Endodermal cell (in vitro differentiated cells): ENCODE measurements at places on chromosomes 11 and 22.

- no peak overlapping the region for H3K4me3 ChIP-seq
- no peak overlapping the region for H3K27ac ChIP-seq
- DNase-seq: no peak
- H3K4me1 ChIP-seq: no peaks in the 10 kb centered on the region
- H3K27me3 ChIP-seq: no peaks in the 10 kb centered on the region
- no peaks in the 10 kb centered on the region for H3K36me3 ChIP-seq
Observed at GRCh38 chr11:44363116-44363515, 53.2 kb upstream of the ALX4 start.

- peaks cover 6% of the 10 kb centered on the region for H3K27me3 ChIP-seq
- H3K4me1 ChIP-seq: peaks cover 12% of the 10 kb centered on the region
- no peak overlapping the region for H3K4me3 ChIP-seq
- H3K36me3 ChIP-seq: no peaks in the 10 kb centered on the region
- no peak overlapping the region for H3K27ac ChIP-seq
Observed at GRCh38 chr11:131683666-131684065, 313.3 kb downstream of the NTM start.

DNA sequence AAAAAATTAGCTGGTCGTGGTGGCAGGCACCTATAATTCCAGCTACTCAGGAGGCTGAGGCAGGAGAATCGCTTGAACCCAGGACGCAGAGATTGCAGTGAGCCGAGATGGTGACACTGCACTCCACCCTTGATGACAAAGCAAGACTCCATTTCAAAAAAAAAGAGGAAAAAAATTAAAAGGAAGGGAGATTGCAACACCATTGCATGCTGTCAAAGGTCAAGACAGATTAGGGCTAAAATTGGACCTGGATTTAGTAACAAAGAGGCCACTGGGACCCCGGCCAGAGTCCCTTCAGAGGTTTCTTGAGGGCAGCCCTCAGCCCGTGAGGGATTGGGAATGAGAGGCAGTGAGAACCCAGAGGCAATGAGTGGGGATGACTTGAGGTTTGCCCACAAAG is 8.2 kb upstream of the MAFF start:
- no peak for DNase-seq
- no peaks in the 10 kb centered on the region for H3K27me3 ChIP-seq
- no peaks in the 10 kb centered on the region for H3K4me1 ChIP-seq
- no peak overlapping the region for H3K27ac ChIP-seq
- no peaks in the 10 kb centered on the region for H3K36me3 ChIP-seq

DNA sequence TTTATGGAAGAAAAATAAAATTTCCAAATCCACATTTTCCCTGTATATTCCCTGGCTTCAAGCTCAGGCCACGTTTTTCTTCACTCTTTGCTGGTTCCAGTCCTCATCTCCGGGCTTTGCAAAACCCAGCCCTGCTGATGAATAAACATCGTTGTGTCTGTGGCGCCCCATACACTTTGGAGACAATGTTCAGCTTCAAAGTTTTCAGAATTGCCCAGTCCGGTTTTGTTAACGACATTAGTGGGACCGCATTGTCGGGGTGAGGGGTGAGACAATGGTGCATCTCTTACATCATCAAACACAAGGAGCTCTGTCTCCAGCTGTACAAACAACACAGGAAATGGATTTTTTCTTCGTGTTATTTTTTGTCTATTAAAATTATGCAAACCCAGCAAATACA is 53.4 kb upstream of the HTATIP2 start:
- no peaks in the 10 kb centered on the region for H3K36me3 ChIP-seq
- H3K27me3 ChIP-seq: no peaks in the 10 kb centered on the region
- no peak for DNase-seq
- no peak overlapping the region for H3K4me3 ChIP-seq
- H3K4me1 ChIP-seq: peaks cover 6% of the 10 kb centered on the region
- H3K27ac ChIP-seq: no peak overlapping the region

DNA sequence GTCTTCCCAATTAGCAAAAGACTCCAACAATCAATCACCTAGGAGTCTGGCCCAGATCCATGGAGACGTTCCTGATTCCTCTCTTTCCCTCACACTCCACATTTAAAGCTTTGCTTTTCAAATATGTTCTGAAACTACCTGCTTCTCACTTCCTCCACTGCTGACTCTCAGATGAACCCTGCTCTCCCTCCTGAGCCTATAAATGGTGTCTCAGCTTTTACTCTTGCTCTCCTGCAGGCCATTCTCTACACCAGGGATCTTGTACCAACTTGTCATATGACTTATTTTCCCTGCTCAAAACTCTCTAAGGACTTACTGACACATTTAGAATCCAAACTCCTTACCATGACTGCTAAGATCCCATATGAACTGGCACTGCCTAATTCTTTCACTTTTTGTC is 138.4 kb upstream of the DDI1 start:
- no peaks in the 10 kb centered on the region for H3K36me3 ChIP-seq
- H3K4me1 ChIP-seq: peaks cover 4% of the 10 kb centered on the region
- H3K27ac ChIP-seq: no peak overlapping the region
- H3K27me3 ChIP-seq: peaks cover 6% of the 10 kb centered on the region

- H3K27me3 ChIP-seq: no peaks in the 10 kb centered on the region
- H3K27ac ChIP-seq: no peak overlapping the region
- H3K36me3 ChIP-seq: peaks cover 88% of the 10 kb centered on the region
- DNase-seq: no peak
- no peak overlapping the region for H3K4me3 ChIP-seq
Observed at GRCh38 chr22:23705358-23705757, 14.5 kb downstream of the RGL4 start.

DNA sequence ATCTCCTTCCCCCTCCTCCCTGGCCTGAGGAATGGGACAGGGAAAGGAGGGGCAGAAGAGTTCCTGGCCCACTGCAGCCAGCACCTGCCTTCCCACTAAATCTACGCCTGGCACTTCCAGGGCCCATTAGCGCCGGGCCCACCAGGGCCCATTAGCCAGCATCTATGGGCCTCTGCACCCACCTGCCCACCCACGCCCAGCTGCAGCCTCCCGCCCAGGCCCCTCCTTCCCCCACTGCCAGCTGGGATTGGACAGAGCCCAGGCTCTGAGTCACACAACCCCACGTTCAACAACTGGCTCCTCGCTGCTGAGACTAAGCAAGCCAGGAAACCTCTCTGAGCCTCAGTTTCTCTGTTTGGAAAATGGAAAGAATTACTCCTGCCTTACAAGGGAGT is 48.7 kb downstream of the CYTH4 start:
- peaks cover 62% of the 10 kb centered on the region for H3K27me3 ChIP-seq
- H3K36me3 ChIP-seq: no peaks in the 10 kb centered on the region
- no peaks in the 10 kb centered on the region for H3K4me1 ChIP-seq
- H3K27ac ChIP-seq: no peak overlapping the region
